ENCODE measurements at places on chromosomes 12 and 14.

DNA sequence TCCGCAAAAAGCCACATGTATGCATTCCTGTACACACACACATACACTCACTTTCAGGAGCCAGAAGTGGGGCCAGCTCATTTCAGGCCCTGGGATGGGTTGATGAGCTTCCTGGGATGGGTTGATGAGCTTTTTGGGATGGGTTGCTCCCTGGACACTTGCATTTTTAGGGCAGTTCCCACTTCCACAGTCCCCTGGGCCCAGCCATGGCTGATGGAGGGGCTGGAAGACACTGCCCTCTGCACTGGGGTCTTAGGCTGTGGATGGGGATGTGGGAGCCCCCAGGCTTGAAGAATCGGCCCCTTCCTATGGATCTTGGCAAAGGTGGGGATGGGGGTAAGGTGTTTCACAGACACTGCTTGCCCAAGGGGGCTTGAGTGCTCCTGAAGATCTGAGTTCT is 12.7 kb downstream of the ACVRL1 start:
- no peak for DNase-seq

DNA sequence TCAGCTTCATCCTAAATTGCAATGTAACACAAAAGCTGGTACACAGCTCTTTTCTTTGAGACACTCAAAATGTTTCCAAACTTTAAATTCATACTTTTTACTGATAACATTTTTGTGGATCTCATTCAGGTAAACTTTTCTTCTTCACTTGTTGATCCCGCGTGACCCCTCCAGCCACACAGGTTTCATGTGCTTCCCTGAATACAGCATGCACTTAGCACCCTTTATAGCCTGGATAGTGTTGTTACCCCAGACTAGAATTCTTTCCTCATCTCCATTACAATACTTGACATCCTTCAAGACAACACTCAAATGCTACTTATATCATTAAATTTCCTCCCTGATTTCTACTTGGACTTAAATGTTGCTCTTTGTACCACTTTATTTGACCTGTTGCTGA is 373.4 kb downstream of the RAD51B start:
- DNase-seq: no peak

GRCh38 chr12:15597125-15597830 is 191.9 kb downstream of the EPS8 start:
- DNase-seq: no peak

DNA sequence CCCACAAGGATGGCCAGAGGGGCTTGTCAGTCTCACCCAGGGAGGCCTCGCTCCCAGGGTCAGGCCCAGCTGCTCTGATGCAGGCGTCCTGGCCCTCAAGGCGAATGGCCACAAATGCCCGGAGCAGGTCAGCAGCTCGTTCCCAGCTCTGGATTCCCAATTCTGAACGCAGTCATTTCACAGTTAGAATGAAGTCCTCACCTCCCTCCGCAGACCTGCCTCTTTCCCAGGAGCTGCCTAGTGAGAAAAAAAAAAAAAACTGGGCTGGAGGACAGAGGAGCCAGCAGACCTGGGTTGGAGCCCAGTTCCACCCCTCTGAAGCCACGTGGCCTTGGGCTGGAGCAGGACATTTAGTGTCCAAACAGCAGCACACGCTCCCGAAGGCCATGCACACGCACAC is 62.2 kb upstream of the DIO3 start:
- no peak for DNase-seq

GRCh38 chr12:70645494-70646317 is 8.5 kb upstream of the PTPRB start:
- no peak for DNase-seq

GRCh38 chr12:72082986-72083820 is 144.6 kb downstream of the TPH2 start:
- DNase-seq: no peak

GRCh38 chr12:131386781-131387180 is 324.1 kb upstream of the SFSWAP start:
- no peak for DNase-seq

DNA sequence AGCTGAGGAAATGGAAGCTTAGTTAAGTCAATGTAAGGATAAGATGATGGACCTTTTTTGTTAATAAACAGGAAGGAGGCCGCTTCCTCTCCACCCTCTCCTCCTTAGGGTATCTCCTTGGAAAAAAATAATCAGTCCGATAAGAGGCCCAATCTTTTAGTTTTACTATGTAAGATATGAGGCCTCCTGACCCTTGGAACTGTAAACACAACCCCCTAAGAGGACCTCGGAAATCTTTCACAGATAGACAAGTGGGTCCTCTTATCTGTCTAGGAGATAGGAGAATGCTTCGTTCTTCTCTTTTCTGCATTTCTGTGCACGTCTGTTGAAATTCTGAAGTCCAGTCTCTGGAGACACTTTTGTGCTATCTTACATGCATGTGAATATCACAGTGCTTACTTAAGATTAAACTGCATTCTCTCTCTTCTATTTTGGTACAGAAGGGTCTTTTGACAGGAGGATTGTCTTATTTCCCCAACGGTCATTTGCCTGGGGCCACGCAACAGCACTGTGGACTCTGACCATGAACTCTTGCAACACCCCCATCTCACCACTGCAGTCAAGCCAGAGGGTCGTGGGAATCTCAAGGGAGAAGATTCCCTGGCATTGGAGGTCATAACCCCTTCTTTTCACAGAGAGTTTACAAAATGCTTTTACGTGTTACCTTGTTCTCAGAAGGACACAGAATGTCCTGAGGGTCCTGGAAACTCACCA is 313.0 kb upstream of the RTL1 start:
- DNase-seq: no peak

DNA sequence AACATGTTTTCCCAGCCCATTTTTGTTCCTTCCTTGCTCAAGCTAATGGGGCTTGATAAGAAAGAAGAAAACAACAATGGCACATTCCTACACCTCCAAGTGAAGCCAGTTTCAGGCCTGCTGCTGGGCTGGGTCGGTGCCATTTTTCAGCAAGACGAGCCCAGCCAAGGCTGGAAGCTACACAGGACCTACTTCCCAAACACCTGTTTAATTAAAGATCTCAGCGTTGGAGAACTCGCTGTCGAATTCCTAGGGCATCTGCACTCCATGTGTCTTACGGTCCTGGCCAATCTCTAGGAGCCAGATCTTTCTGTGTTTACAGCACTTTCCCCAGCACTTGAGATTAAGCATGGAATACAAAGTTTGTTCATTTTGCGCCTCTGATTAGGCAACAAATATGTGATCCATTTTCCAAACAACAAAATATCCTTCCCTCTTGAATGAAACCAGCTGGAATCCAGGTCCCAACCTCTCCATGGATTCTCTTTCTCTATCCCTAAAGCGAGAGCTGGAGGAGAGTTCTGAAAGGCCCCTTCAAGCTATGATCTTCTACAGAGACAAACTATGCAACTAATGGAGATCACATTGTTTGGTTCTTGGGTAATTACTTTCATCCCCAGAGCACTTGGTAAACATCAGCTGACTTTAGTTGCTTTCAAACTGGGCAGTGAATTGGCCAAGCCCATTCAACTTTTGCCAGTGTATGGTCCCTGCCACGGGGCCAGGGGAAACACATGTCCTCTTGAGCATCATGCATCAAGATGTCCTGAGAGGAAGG is 34.3 kb upstream of the TC2N start:
- DNase-seq: no peak

DNA sequence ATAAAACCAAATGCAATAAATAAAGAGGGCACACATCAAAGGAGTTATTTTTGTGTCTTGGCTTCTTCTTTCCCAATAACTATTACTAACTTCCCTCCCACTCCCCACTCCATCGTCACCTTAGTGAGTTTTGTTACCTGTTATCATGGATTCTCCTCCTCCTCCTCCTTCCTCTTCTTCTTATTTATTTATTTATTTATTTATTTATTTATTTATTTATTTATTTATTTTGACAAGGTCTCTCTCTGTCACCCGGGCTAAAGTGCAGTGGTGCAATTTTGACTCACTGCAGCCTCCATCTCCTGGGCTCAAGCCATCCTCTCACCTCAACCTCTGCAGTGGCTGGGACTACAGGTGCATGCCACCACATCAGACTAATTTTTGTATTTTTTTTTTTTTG is 26.4 kb downstream of the WIF1 start:
- no peak for DNase-seq

DNA sequence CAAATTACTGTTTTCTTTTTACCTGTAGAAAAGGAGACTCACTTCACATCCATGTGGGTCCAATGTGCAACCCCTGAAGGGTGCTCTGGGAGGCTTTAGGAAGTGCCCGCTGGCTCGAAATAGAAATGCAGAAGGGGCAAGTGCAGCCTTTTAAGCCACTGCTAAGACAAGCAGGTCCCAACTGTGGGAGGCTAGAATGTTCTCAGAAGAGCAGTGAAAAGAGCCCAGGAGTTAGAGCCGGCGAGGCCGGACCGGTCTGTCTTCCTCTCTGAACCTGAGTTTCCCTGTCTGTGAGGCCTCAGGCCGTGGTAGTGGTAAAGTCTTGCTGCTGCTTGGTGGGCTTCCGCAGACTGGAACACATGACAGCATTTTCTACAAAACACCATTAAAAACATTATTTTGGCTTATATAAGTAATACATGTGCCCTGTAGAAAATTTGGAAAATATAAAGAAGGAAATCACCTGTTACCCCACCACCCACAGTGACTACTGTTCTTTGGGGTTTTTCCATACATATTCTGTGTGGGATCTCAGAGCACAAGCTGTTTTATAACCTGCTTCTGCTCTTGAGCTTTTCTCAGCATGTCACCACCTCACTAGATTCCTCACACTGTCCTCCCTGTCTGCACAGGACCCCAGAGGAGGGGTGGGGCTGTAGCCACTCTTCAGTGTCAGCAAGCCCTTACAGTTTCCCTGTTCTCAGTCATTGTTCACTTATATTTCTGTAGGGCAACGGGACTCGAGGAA is 6.0 kb downstream of the CKB start:
- DNase-seq: no peak

DNA sequence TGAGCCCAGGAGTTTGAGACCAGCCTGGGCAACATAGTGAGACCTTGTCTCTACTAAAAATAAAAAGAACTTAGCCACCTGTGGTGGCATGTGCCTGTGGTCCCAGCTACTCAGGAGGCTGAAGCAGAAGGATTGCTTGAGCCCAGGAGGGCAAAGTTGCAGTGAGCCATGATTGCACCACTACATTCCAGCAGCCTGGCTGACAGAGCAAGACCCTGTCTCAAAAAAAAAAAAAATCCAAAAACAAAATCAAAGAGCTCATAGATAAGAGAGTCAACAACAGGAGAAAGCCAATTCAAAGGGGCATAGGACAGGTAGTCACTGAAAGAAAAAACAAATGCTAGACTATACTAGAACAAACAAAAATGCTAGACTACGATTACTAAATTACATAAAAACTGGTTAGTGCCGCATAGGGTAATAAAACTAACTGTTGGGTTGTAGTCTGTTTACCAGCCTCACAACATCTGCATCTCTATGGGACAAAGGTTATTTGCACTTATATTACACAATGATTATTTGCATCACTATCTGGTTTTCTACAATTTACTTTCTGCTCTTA is 16.6 kb upstream of the EEA1 start:
- no peak for DNase-seq

- DNase-seq: no peak
Measured at GRCh38 chr12:1517734-1518525, 76.5 kb downstream of the FBXL14 start.

- DNase-seq: no peak
Measured at GRCh38 chr12:102513739-102514138, 33.4 kb upstream of the IGF1 start.

DNA sequence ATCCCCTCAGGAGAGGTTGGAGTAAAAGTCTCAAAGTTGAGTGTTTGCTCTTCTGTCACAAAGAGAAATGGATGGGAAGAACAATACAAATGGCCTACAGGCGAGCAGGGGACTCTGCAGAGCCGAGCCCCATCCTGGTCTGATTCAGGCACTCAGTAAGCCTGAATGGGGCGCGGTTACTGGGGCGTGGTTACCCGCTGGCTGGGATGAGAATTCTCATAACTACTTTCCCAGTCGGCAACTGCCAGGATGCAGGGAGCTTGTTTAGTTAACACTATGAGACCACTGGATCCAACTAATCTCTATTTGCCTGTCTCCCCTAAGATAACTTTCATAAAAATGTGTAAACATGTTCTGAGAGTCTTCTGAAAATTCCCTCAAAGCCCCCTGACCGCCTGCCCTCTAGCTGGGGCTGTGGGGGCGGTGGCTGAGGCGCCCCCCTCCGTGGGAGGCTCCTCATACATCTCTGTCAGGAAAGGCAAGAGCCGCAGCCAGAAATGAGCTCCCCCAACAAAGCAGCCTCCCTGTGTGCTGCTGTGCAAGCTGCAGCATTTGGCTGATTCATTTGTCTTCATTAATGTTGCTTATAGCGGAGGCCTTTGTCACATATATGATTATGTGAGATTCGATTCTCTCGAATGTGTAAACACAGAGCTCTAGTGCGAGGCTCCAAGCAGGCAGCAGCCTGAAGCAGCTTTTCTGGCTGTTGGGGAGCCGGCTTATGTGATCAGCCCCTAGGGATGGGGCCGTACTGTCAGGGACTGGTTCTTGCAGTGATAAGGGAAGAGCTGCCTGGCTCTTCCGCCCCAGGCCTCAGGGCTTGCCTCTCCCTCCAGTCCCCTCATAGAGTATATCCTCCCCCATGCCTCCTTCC is 126.1 kb upstream of the ARHGAP5 start:
- DNase-seq: no peak

DNA sequence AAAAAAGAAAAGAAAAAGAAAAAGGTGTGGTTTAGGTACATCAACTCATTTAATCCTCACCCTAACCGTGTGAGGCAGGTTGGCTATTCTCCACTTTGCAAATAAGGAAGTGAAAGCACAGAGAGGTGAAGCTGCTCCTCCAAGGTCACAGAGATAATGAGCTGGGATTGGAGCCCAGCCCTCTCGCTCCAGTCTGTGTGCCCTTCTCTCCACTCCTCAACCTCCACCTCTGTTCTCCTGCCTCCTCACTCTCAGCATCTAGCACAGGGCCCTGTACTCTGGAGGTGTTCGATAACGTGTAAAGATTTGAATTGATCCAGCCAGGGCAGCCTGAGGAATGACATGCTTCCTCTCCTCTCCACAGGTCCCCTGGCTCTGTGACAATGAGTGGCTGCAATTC is 502.3 kb downstream of the TMEM132D start:
- no peak for DNase-seq

DNA sequence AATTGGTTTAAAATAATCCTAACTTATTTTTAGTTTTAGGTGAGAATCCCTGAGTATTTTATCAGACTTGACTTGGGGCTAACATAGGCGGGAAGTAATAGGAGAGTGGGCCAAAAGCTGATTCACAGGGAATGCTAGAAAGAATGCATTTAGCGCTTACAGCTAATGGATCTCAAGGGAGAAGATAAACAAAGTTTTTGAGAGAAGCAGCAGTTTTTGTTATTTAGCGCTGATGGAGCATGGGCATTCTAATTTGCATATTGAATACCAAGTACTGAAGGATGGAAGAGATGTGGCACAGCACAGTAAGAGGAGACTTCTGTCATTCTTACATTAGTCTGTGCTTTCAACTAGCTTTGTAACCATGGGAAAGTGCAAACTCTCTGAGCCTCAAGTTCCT is 436.0 kb upstream of the FBXO33 start:
- no peak for DNase-seq

DNA sequence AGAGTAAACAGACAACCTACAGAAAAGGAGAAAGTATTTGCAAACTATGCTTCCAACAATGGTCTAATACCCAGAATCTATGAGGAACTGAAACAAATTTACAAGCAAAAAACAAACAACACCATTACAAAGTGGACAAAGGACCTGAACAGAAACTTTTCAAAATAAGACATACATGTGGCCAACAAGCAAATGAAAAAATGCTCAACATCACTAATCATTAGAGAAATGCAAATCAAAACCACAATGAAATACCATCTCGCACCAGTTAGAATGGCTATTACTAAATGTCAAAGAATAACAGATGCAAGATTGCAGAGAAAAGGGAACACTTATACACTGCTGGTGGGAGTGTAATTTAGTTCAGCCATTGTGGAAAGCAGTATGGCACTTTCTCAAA is 125.8 kb downstream of the C12orf42 start:
- DNase-seq: no peak
